ENCODE measurements at places on chromosomes 16 and 17.

DNA sequence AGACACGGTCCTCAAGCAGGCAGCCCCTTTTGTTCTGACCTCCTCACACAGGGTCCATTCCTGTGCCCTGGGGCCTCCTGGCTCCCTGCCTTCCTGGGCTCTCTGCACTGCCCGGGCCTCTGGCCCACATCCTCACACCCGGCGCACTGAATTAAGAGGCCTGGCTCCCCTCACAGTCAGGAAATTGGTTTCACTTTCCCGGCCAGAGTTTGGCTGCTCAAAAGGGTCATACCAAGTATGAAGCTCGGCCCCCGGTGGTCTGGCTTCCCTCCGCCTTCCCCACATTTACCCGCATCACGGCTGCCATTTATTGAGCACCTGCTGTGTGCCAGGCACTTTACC, 220.0 kb downstream of the NTN1 start:
- DNase-seq = peak; percentile 15

DNA sequence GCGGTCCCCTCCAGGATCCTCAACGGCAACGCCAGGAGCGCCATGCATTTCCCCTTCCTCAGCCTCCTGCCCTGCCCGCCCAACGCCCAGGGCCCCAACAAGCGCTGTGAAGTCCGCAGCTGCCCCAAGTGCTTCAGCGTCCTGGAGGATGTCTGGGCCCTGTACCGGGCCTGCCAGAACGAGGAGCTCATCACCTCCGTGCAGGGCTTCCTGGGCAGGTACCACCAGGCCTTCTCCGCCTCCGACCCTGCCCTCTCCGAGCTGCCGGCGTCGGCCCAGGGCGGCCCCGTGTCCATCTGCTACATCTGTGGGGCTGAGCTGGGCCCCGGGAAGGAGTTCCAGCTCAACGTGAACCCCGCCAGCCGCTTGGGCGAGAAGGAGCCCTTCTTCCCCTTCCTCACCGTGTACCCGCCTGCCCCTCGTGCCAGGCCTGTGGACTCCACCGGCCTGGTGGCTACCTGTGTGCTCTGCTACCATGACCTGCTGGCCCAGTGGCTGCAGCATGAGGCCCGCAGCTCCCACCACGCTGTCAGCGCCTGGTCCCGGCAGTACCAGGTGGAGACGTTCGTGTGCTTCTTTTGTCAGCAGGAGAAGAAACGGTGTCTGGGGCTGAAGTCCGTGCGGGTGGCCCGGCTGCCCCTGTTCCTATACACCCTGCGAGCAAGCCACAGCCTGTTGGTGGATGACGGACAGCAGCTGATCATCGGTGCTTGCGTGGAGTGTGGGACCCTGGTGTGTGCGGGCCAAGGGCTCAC, 58.9 kb upstream of the CIBAR2 start:
- no peak for DNase-seq

DNA sequence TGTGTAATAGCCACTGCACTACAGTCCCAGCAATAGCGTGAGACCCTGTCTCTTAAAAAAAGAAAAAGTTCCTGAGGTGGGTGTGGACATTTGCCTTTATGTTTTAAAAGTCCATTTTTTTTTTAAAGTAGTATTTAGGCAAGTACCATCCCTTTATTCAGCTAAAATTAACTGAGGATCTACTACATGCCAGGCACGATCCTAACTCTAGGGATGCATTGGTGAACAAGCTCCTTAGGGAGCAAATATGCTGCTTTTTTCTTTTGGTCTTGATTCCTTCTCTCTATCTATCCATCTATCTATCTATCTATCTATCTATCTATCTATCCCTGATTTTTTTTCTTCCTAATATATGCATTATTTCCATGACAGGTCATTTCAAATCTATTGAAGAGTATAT, 44.7 kb downstream of the CMTM3 start:
- DNase-seq = no peak

DNA sequence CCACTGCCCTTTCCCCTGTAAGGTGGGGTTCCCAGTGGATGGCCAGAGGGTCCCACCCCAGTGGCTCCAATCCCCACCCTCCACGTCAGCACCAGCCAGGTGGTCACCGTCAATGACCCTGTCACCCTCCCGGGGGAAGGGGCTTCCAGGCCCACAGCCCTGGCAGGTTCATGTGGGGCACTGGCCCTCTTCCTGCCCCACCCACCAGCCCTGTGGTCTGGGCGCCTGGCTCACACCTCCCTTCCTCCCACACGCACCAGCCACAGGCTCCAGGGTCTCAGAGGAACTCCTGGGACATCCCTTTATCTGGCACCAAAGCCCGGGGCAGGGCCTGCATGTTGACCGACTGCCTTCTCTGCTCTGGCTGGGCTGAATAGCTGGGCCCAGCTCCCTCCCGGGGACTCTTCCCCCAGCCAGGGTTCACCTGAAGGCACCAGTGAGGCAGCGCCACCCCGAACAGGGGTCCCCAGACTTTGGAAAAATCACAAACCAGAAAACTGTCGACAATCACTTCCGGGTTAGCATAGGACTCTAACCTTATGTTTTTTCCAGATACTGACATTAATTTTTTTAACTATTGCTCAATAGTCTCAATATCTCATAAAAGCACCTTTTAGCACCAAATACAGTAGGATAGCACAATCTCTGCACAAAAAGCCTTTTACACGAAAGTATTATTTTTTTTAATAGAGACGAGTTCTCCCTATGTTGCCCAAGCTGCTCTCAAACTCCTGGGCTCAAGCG, 21.9 kb upstream of the ZC3H18 start:
- no peak for DNase-seq

GRCh38 chr17:79741751-79742588, 11.2 kb downstream of the ENPP7 start:
- DNase-seq = peak; percentile 73

DNA sequence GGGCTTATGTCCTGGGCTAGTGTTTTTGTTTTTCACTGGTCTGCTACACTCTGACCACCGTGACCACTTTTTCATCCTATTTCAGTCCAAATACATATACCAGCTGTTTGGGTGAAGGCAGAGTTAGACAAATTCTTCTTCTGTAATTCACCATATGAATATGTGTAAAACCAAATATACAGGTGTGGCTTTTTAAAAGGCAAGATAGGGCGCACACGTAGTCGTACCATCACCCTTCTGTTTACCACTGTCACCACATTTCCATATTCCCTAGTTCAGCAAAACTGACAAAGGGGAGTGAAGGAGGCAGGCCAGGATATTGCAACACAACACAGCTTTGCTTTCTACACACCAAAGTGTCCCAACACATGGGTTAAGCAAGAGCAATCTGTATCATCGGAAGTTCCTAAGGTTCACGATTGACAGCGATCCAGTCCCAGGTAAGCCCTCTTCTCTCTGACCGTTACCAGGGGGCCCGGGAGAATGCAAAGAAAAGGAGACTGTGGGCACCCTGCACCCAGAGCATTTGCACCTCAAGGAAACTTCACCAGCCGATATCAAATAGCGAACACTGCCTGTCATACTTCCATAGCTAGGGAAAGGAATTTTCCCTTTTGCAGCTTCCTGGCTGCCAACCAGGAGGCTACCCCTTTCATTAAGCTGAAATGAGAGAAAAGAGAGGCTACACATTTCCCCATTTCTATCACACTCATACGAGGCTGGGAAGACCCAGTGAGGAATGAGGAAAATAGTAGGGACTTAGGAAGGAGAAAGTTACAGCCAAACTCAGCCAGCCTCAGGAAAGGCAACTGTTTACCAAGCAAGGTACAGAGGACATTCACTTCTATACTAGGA, 23.1 kb downstream of the CREBBP start:
- DNase-seq = peak; percentile 53

GRCh38 chr17:32007463-32008298, 498 bp downstream of the LRRC37B start:
- peak; percentile 26 for DNase-seq

GRCh38 chr17:17990282-17990681, 17.6 kb downstream of the DRC3 start:
- DNase-seq = no peak

- DNase-seq = no peak
Observed at GRCh38 chr16:19173649-19174383, 5.8 kb downstream of the SYT17 start.

DNA sequence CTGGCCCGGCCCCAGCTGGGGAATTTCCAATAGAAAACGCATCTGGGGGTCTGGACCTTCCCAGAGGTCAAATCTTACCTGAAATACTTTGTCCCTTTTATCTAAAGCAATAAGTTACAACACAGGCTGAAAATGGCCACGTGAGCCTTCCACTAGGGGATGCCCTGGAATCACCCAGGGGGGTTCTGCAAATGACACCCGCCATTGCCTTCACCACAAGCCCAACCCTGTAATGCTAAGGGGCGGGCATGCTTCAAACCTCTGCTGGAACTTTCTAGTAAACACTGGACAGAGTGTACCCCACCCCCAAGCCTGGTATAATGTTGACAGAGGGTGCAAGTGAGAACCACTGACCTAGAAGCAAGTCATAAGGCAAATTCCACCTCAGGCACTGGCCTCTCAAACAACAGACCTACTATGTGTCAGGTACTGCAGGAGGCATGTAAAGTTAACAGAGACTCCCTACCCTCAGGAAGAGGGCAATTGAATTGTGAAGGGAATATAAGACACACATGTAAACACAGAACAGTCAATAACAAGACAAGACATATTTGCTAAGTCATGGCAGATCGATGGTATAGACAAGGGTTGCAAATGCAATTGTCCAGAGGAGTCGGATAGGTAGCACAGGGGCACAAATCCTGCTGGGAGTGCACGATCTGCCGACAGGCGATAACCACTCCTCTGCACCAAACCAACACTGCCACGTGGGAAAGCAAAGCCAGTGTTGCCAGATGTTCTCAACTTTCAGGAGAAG, 59.0 kb downstream of the ARHGAP17 start:
- DNase-seq = no peak

GRCh38 chr17:27549251-27549893, 81.6 kb upstream of the LGALS9 start:
- DNase-seq = no peak

DNA sequence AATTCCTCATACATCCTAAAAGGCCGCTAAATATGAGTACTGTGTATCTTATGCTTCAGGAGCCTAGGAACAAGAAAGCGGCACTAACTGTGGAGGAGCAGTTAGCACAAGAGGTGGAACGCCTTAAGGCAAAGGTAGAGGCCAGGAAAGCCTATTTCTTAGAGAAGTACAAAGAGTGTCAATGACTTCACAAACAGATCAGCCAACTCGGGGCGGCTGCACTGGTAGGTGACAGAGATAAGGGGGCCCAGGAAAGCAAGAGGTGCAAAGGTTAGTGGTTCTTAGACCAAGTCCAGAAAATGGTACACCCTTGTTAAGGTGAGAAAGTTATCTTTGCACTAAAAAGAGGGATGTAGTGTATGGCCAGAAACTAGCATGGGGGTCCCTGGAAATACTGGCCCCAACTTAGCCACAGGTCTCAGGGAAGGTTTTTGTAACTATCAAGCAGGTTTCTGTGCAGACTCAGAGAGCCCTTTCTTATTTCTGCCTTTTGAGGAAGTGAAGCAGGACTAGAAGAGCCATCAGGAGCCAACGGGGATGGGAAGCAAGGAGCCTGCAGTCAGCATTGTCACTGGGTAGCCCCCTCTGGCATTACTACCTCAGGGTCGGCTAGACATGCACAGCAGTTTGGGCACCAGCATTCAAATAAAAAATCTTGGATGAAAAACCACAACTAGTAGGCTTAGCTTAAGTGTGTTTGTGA, 24.1 kb downstream of the CALCOCO2 start:
- no peak for DNase-seq

All from AG08395 (cell line).